SHP77 treated with DMSO at 0.1 percent for 48 hours (cell line): ENCODE measurements at places on chromosomes 13 and 19.

- no peak for DNase-seq
Observed at GRCh38 chr13:81682081-81682630, 1341.2 kb upstream of the SPRY2 start.

GRCh38 chr13:79226250-79226649 is 179.8 kb downstream of the RBM26 start:
- DNase-seq: no peak

DNA sequence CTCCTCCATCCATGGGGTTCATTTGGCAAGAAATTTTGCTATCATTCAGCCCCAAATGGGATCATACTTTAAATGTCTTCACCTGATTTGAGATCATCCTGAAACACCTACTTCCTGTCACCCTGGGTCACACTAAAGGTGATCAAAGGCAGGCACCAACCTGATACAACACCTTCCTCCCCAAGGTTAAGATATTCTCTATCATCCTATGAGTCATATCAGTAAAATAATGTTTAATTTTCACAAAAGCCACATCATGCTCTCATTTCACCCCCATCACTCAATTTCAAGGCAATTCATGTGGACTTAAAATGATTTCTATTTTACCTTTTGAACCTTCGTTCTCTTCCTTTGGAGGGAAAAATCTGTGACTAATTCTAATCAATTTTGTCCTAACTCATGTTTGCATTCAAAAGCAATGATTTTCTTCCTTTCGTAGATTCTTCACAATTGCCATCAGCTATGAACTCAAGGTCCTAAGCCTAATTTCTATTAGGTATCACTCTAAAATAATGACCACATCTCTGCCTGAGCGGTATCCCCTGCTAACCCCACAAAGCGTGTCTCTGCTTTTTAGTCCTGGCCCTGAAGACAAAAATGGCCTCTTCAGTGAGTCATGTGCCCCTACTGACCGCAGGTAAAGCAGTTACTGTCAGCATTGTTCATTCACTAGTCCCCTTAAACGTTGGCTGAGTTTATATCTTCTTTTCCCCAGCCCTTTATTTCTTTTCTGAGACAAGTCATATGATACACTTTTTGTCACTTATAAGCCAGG is 139.0 kb downstream of the SPRY2 start:
- DNase-seq: no peak

- no peak for DNase-seq
Observed at GRCh38 chr13:76878043-76878442, 8.2 kb downstream of the KCTD12 start.

GRCh38 chr13:42164557-42165125 is 107.3 kb upstream of the AKAP11 start:
- DNase-seq: no peak

DNA sequence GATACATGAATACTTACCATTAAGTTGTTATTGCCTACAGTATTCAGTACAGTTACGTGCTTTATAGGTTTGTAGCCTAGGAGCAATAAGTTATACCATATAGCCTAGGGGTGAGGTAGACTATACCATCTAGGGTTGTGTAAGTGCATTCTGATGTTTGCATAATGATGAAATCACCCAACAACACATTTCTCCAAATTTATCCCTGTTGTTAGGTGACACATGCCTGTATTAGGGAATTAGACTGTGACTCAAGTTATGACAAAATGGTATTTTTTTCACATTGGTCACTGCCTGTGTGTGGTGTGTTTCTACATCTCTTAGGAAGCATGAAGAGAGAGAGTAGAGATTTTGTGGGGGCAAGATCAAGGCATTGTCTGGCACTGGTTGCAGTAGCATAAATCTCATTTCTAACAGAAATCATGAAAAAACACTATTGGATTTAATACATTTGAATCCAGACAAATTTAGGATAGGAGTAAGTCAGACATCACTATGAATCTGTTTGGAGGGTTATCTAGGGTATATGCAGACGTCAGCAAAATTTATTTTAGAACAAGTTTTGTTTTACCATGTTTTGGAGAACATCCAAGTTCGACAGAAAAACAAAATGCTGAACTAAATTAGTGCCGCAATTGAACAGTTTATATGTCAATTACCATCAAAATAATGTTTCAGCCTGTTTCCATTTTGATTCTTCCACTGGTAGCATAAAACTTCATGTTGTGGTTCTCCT is 332.1 kb downstream of the LMO7 start:
- DNase-seq: no peak

GRCh38 chr13:32731576-32731975 is 145.3 kb downstream of the PDS5B start:
- no peak for DNase-seq

DNA sequence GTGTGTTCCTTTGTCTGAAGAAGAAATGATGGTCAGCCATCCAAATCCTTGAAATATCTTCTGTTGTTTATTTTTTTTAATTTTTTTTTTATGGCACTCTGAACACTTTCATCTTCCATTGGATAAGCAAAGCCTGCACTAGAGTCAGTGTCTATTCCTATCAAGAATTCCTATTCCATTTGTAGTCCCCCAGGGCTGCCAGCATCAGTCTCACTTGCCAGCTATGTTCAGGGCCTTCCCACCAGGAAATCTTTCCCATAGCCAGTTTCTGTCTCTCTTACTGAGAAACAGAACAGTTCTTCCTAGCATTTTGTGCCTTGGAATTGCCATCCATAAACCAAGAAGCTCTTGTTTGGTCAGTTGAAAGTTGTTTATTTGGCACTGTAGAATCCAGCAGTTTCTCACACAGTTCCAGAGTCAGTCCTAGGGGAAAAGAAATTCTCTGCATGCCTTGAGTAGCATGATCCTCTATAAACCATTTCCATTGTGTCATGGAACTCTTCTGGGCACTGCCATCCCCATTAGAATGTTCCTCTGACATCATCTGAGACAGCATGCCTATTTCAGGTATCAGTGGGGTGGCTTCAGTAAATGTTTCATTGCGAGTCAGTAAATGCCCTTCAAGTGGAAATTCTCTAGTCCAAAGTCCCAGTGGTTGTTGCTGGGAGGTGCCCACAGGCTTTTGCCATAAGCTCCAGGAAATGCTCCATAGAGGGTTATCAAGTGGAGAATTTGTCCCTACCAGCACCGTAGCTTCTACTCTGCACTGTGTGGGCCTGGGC is 18.7 kb upstream of the SPRYD7 start:
- DNase-seq: no peak

- no peak for DNase-seq
Observed at GRCh38 chr13:100724568-100724967, 50.0 kb upstream of the TMTC4 start.

DNA sequence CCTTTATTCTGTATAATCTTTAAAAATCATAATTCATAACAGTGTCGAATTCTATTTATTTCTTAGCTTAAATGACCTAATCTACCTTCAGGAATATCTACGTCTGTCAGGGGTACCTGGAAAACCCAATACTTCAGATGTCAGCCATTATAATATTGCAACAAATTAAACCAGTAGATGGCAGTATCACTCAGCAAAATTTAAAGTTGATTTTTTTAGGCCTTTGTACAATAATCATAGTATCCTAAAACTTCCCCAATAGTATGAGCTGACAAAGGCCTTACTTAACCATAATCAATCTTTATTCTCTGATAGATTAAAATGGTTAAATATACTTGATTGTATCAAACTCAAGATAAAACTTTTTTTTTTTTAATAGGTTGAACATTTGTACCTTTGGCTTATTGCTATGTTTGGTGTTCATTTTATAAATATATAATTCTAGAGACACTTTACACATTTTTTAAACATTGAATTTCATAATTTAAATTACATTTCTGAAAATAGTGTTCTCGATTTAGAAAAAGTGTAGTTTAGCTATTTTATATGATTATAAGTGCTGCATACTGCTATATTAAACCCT is 830.2 kb upstream of the SPRY2 start:
- no peak for DNase-seq

DNA sequence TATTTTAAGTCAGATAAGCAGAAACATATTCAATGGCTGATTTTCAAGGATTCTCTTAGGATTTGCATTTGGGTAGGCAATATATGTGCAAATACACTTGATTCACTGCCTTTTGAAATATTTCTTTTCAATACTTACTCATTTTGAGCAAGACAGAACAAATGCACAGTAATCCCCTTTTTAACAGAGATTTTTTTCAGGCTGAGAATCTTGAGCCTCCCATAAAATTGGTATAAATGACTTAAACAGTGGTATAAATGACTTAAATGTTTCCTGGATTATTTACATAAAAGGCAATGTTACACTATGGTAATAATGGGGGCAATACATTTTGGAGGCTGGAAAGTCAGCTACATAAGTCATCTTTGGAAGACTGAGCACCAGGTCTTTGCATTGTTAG is 389.0 kb downstream of the OLFM4 start:
- no peak for DNase-seq

DNA sequence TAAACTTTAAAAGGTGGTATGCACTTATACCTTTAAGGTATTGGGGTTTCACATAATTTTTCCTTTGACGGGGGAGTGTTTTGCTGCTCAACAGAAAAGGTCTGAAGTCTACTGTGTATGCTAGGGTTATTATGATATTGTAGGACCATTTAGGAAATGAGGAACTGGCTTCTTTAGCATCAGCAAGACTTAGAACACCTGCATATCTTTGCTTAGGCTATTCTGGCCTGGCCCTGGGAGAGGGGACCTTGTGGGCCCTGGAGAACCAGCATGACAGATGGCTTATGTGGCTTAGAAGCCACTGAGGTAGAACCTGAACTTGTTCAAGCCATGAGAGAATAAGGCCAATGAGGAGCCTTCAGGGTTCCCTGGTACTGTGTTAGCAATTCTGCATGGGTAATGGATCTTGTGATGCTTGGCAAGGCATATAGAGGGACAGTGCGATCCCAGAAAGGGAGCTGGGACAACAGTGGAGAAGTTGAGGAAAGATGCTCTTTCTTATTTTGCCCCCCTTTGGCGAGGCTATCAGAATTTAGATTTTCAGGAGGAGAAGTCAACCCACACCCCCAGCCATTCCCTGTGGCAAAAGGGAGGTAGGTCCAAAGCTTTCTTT is 4.3 kb downstream of the RGCC start:
- no peak for DNase-seq

- no peak for DNase-seq
Observed at GRCh38 chr19:41362143-41362847, 1.7 kb downstream of the B9D2 start.
